ENCODE measurements at places on chromosomes 5 and 9. TPM values are rescaled to one million over a fixed set of nuclear protein-coding genes. Genes with fewer than 3 reads are reported as not detected.

CAAP1 gene
- total RNA-seq = 16.7 TPM

BRD9 gene
- 33.9 TPM for total RNA-seq

NDUFS4 gene
- total RNA-seq = 109 TPM

CORO2A gene
- total RNA-seq = 2.3 TPM

NUDT2 gene
- 17.3 TPM for total RNA-seq

QSOX2 gene
- 7.8 TPM for total RNA-seq

S1PR3 gene
- total RNA-seq = 7.9 TPM

HAND1 gene
- total RNA-seq = not detected

SAP30L gene
- total RNA-seq = 15.0 TPM

GABRG2 gene
- not detected for total RNA-seq

CLIC3 gene
- 12.7 TPM for total RNA-seq

CYSRT1 gene
- 1.4 TPM for total RNA-seq

PAEP gene
- total RNA-seq = not detected

IL9 gene
- not detected for total RNA-seq

SNX24 gene
- total RNA-seq = 15.7 TPM

WDR36 gene
- 33.7 TPM for total RNA-seq

NTNG2 gene
- 1.6 TPM for total RNA-seq

PAPPA gene
- total RNA-seq = 4.4 TPM

LCN15 gene
- not detected for total RNA-seq

SLC6A18 gene
- total RNA-seq = not detected

PCDHGA7 gene
- 3.5 TPM for total RNA-seq

PCDHGB6 gene
- 5.6 TPM for total RNA-seq

PCDHGB7 gene
- total RNA-seq = 7.6 TPM

Measured in skin of body (tissue), 3 donors.